ENCODE measurements at places on chromosomes 1 and 21.
A peak's percentile ranks its signal among the peaks of the same experiment; 100 is the strongest.

- DNase-seq = no peak
These were observed 4.7 kb upstream of the SLFNL1 start for GRCh38 chr1:41025979-41026819.

DNA sequence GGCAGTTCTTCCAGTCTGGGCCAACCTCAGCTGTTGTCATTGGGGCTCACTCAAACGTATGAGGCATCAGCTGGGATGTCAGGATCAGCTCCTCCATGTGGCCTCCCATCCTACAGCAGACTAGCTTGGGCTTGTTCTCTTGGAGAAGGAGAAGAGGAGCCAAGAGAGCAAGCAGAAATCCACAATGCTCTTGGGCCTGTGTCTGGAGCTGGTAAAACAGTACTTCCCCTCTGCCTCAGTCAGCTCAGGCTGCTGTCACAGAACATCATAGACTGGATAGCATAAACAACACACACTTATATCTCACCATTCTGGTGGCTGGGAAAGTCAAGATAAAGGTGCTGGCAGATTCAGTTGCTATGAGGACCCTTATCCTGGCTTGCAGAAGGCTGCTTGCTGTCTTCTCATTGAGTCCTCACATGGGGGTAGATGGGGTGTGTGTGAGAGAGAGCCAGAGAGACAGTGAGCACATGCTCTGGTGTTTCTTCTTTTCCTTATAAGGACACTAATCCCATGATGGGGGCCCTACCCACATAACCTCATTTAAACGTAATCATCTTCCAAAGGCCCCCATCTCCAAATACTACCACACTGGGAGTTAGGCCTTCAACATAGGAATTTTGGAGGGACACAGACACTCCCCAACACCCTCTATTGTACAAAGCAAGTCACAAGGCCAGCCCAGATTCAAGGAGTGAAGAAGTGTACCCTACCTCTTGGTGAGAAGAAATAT, 16.3 kb upstream of the DNAJC6 start:
- DNase-seq = no peak

- DNase-seq = no peak
These were observed 225.7 kb upstream of the KCNK2 start for GRCh38 chr1:214856843-214857242.

DNA sequence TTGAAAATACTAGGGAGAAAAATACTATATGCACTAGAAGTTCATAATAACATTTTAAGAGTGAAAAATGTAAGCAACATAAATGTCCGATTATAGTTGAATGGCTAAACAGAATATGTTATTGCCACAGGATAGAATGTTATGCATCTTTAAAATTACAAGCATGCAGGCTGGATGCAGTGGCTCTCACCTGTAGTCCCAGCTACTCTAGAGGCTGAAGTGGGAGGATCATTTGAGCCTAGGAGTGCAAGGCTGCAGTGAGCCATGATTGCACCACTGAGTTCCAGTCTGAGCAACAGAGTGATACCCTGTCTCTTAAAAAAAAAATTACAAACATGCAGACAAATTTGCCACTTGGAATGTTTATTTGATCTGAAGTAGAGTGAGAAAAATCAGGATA, 3.0 kb upstream of the BATF3 start:
- DNase-seq = no peak

DNA sequence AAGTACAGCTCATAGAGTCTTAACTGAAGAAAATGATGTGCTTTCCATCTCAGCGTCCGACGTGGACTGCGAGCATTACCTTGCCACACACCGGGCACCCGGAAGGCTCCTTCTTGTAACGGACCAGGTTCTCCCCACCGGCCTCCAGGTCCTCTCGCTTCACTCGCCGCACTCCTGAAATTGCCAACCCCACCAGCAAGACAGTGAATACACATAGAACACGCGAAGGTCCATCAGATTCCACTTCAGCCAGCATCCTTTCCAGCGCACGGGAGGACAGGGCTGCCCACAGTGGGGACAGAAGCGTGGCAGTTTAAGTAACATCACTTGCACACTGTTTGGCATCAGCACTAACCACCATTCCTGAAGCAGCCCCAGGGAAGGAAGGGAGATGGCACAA, 53.3 kb downstream of the PRDM15 start:
- DNase-seq = no peak

DNA sequence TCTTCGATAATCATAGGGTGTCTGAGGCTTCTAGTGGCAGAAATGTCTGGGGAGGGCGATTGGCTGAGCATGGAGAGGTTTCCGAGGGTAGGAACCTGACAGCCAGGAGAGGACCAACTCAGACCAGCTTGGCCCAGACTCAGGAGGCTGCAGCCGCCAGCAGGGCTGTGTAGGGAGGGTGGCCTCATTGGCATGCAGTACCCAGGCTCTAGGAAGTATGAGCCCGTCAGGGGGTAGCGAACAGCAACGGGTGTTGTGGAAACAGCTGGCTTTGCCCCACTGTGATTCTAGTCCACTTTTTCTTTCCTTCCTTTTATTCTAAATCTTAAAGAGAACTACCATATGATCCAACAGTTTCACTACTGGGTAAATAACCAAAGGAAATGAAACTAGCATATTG, 103.3 kb downstream of the DIRAS3 start:
- no peak for DNase-seq

DNA sequence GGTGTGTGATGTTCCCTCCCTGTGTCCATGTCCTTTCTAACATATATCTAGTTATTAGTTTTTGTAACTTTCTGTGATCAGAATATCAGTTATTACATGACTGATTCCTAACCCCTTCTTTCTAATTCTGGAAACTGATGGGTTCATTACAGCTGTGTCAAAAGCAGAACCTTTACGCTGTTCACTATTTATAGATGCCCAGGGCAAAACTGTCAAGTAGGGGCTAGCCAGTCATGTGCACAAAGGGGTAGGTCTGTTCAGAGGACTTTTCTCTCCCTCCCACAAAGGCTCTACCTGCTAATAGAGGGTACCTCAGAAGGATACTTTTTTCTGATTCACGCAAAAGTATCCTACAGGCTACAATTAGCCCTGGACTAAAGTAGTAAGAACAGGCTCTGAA, 79.2 kb downstream of the NRDC start:
- DNase-seq = no peak

GRCh38 chr1:42141978-42142377, 11.2 kb upstream of the GUCA2B start:
- no peak for DNase-seq

DNA sequence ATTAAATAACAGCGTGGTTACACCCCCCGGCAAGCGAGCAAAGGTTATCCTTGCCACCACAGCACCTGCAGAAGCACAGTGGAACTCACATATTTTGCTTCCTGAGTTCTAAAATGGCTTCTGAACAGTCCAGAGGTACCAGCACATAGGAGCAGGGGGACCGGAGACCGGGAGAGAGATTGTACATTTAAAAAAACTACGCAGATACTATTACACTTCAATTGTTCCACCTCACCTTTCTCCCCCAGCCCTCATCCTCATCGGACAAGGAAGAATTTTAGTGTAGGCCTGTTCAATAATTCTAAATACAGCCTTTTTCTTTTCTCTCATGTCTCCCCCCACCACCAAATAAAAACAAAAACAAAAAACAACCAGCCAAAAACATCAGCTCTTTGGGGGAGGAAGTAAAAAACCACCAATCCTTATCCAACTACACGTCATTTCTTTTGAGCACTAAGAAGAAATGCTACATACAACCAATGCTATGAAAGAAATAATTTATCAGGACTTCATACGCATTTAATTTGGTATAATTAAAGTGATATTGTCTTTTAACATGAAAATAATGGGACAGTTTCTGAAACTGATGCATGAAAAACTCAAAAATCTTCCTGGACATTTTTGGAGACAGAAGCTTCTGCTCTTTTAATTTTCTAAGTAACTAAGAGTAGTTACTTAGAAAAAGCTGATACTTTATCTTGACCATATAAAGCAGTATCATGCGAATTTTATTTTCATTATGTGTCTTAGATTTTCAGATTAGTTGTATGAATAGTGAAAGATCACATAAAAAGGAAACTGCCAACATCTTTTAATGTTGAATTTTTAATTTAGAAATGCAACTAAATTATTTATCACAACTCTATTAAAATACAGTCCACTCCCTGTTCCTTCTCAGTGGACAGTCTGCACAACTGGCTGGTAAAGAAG, 9.1 kb downstream of the CDKN2C start:
- DNase-seq = peak; percentile 12

DNA sequence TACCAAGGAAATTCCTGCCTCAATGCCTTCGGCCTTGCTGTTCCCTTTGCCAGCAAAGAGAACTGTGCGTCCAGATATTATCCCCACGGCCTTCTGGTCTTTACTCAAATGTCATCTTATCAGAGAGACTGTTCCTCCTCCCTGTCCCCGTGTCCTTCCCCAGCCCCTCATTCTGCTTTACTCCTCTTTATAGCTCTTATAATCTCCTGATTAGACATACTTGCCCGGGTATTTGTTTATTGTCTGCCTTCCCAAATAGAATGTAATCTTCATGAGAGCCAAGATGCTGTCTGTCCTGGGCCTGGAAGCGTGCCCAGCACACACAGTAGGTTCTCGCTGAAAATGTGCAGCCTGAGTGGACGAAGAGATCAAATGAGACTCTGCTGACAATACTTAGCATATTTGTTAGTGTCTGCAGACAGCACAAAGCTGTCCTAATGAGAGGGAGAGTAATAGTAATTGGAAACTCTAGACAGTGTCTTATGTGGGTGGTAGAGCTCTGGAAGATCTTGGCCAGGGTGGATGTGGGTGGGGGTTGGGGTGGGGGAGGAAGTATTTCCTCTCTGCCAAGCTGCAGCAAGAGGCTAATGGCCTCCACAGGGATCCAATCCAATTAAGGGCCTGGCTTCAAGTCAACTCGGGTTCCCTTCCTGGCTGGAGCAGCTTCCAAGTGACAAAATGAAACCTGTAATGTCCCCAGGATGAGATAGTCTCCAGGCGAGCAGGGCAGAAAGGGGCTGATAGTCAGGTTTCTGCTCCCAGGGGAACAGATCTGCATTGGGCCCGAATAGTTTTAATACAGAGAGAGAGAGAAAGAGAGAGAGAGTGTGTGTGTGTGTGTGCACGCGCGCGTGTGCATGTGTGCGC, 9.5 kb upstream of the CLIC4 start:
- no peak for DNase-seq

All from nephron progenitor cell (in vitro differentiated cells).